Activated CD4-positive, CD25-positive, alpha-beta regulatory T cell treated with anti-CD3 and anti-CD28 coated beads, Interleukin-2, amount 50 U/mL, for 16 hours (primary cell): ENCODE measurements at places on chromosomes 3 and 15.

DNA sequence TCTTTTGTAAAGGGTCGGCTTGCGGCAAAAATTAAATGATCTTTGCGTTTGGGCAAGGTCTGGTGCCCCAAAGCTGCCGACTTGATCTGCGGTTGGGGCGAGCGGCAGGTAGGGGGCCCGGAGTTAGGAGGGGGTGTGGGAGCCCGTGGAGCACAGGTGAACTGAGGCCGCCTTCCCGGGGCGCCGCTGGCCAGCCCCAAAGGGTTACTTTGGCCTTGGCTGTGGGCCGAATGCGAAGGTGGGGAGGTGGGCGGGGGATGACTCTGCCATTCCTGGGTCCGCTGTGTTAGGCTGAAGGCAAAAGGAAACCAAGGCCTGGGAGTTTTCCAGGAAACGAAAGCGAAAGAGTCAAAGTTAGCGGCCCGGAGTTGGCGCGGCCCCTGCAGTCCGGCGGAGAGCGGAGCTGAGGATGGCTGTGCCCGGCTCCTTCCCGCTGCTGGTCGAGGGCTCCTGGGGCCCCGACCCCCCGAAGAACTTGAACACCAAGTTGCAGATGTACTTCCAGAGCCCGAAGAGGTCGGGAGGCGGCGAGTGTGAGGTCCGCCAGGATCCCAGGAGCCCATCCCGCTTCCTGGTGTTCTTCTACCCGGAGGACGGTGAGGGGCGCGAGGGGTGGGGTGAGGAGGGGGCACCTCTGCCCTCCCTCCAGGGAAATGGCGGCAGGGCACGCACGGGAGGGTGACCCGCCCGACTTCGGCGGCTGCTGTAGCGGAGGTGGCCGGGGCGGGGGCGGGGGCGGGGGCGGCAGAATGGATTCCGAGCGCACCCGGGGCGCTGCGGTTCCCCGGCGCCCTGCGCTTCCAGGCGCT lies at the start of gene PARP14:
TSS of gene PARP14 (plus strand) at position 365 of the 809 bp plus-strand sequence. CDS start at position 410, 45 bp downstream.
- DNase-seq = peak; percentile 28

- DNase-seq = no peak
These were observed 5.5 kb downstream of the PARP9 start for GRCh38 chr3:122558605-122559004.

- no peak for DNase-seq
These were observed 96.6 kb downstream of the DNAJB8 start for GRCh38 chr3:128369881-128370642.

GRCh38 chr3:13170317-13170716 lies 97.1 kb upstream of the IQSEC1 start:
- DNase-seq = no peak
